IPS DF 19.7 (cell line): ENCODE measurements at places on chromosomes 4 and X.

DNA sequence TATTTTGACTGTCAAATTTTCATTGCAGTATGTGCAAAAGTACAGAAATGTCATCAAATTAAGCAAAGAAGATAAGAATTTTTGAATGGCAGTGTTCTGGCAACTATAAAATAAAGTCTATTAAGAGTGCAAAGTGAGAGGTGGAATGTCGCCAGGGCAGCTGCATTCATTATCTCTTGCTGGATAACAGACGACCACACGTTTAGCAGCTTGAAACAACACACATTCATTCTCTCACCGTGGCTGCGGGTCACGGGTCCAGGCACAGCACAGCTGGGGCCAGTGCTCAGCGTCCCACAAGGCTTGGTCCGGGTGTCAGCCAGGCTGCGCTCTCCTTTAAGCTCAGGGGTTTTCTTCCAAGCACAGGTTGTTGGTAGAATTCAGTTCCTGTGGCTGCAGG, 113.9 kb downstream of the GPR143 start:
- no peak for DNase-seq

- DNase-seq, result no peak
Observed at GRCh38 chrX:40278340-40279090, 180.8 kb upstream of the BCOR start.

DNA sequence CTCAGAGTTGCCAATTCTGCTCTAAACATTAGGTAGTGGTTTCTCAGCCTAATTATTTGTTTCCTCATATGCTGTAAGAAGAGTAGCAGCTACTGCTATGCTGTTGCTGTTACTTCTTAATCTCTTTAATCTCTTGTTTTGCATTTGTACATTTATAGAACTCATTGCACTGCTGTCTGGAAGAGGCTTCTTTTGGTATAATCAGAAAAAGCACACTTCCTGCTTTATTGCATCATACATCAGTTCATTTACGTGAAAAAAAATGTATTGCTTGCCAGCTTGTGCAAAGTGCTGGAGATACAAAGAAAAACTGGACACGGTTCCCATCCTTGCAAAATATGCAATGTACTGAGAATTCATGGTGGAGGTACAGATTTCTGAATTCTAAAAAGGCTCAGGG, 332.0 kb downstream of the GRXCR1 start:
- DNase-seq, result no peak

DNA sequence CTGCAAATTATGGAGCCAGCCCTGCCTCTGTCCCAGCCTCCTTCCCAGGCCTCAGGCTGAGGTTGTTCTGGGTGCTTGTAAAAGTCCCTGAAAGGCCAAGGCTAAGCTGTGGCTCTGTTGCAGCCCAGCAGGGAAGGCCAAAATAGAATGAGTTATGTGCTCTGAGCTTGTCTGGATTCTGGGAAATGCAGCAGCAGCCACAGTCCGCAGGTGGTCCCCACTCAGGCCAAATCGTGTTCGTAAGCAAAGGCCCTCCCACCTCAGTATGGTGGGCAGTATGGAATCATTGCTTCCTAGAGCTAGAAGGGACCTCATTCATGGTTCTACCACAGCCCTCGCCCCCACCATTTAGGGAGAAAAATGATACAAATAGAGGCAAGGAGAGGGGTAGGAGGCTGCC, 4.7 kb upstream of the TCEAL1 start:
- no peak for DNase-seq

- no peak for DNase-seq
Observed at GRCh38 chrX:65196758-65197360, 220.6 kb upstream of the ZC4H2 start.

- no peak for DNase-seq
Observed at GRCh38 chr4:43163101-43163792, 270.7 kb downstream of the GRXCR1 start.

- DNase-seq, result peak; percentile 15
Observed at GRCh38 chrX:107118322-107119147, at the start of gene RBM41. RBM41 (minus strand) TSS chrX:107118822; CDS start chrX:107118773, 49 bp downstream.

- no peak for DNase-seq
Observed at GRCh38 chr4:110609044-110609750, 13.7 kb downstream of the PITX2 start.

- DNase-seq, result no peak
Observed at GRCh38 chr4:145785391-145786008, 105.6 kb downstream of the C4orf51 start.

DNA sequence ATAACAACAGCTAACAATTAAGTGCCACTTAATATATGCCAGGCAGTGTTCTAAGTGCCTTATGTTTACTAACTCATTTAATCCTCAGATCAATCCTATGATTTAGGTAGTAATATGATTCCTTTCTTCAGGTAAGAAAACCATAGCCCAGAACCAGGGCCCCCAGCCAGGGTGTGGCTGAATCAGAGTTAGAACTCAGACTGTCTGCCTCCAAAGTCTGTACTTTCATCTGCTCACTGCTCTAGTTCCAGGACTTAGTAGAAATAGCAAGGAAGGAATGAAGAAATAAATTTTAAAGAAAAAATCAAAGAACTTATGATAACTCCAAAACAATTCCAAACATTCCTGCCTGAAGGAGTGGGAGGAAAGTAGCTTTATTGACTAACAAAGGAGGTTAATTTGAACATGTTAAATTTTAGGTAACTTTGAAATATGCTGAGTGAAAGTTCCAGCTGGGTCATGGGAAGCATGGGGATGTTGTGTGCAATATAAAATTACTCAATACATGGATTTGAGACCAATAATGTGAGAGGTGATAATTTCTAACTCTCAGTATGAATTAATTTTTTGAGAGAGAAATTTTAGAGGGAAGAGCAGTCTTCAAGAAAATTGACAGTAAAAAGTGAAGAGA, 8.8 kb upstream of the ADH1C start:
- no peak for DNase-seq

- no peak for DNase-seq
Observed at GRCh38 chr4:166091912-166092510, 219.0 kb downstream of the TLL1 start.

GRCh38 chr4:140078366-140078765, 75.6 kb downstream of the MAML3 start:
- DNase-seq, result peak; percentile 57

DNA sequence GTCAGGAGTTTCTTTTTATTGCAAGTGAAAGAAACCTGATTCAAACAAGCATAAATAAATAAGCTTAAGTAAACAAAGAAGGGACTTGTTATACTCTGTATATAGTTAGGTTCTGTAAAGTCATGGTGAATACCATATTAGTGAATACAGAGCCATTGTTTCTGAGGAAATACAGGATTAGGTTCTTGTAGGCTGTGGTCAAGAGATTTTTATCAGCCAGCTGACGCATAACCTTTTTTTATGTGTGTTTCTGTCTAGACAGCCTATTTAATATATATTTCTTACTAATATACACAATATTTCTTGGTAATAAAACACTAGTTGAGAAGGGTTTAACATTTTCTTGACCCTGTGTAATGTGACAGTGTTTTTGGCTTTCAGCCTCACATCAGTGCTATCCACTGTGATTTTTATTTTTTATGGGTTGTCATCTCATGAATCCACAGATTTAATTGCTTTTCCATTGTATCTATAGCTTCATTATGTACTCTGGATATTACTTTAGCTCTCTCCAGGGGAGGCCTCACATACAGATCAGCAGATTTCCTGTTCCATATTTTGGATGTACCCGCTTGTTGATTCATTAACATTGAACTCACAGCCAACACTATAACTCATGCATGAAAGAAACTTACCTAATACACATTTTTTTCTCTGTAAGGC, 8.0 kb downstream of the HERC3 start:
- no peak for DNase-seq

DNA sequence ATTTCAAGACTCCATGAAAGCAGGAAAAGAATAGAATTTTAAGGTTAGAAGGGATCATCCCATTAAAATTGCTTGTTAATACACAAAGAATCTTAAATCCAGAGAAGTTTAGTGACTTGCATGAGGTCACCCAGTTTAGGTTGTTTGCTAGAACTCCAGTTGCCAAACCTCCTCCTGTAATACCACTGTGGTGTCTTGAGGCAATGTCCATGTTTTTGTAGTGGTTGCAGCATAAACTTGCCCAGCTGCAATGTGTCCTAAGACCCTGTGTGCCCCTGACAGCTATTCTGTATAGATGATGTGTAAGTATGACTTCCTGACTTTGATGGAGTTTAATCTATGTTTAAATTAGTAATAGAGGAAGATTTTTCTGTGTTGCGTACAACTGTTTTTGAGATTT, 6.3 kb downstream of the SFRP2 start:
- no peak for DNase-seq

DNA sequence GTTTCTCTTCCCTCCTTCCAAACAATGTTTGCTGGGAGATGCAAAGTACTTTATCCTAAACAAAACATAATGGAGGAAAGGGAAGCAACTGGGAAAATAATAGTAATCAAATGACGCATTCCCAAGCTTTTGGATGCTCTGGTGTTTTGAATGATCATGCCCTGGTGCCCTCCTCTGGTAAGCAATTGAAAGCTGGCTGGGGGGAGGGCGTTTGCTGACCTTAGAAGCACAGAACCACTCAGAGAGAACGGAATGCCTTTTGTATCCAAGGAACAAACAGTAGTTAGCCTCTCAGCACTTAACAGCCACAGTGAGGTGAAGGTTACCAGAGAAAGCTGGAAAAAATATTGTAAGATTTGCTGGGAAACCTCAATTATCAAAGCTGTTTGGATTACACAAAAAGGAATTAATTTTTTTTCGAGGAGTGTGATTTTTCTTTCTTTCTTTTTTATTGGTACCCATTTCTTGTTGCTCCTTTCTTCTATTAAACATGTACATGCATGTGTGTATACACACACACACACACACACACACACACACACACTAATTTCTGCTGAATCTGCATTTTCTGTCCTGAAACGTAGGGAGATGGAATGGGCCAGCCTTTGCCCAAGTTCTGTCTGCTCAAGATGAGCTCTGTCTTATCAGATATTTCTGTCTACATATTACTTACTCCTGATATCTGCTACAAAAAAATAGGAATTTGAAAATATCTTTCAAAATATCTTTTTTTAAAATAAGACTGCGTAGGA, 155.8 kb upstream of the IGFBP7 start:
- peak; percentile 47 for DNase-seq

GRCh38 chr4:183356173-183356830, 34.1 kb upstream of the CLDN24 start:
- DNase-seq, result no peak

GRCh38 chrX:140229191-140229590, 263.9 kb upstream of the CXorf66 start:
- peak; percentile 40 for DNase-seq

DNA sequence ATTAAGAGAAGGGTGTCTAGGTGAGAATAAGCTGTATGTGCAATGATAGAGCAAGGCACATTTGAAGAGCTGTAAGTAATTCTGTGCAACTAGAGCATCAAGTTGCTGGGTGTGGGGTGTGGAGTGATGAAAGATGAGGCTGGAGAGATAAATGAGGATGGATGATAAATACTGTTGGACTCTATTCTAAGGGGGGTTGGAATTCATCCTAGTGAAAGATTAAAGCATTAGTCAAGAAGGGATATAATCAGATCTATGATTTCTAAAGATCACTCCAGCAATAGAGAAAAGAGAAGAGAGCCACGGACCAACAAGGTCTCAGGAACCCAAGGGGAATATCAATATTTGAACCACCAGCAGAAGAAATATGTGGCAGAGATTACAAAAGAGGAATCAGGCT, 415.0 kb upstream of the RPS6KA3 start:
- no peak for DNase-seq

DNA sequence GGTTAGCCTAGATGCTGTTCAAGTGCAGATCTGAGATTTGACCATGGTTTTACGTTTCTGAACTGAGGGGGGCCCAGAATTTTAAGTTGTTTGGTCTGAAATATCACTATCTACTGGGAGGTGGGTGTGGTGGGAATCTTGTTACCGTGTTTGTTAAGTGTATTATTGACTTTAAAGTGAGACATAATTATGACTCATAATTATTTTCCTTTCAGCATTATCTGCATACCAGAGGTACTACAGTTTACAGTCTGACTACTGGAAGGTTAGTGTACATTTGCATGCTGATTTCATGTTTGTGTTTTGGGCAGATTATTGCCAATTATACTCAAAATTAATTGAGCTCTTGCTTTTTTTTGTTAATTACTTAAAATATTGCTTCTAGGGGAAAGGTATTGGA, 101.5 kb downstream of the KDM6A start:
- no peak for DNase-seq
